Calu3 (cell line): ENCODE measurements at places on chromosomes 12 and 14.

- no peak for DNase-seq
Observed at GRCh38 chr12:3341594-3341993, 149.4 kb upstream of the PRMT8 start.

DNA sequence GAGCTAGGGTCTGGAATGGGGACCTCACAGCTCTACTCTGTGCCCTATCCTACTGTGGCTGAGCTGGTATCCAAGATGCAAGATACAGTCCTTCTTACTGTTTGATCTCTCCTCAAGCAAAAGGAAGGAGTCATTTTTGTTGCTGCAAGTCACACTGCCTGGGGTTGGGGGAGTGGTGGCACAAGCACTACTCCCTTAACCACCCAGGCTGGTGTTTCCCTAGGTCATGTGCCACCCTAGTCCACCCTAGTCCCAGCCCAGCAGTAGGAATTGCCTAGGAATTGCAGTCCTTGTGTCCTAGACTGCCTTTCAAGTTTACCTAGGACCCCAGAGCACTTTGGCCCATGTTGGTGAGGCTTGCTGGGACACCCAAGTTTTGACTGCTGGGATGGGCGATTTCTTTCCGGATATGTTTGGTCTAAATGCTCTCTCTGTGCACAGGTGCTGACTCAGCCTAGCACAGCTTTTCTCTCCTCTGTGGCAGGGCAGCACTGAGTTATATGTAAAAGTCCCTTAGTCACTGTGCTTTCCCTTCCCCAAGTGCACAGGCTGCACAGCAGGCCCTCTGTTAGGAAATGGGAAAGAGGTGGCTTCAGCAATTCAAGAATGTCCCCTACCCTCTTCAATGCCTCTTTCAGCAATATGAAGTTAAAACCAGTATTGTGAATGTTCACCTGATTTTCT is 54.9 kb downstream of the SLC6A15 start:
- DNase-seq = no peak

- no peak for DNase-seq
Observed at GRCh38 chr12:57640175-57641042, 7.4 kb upstream of the B4GALNT1 start.

GRCh38 chr12:43692064-43692463 is 66.5 kb downstream of the PUS7L start:
- DNase-seq = no peak

DNA sequence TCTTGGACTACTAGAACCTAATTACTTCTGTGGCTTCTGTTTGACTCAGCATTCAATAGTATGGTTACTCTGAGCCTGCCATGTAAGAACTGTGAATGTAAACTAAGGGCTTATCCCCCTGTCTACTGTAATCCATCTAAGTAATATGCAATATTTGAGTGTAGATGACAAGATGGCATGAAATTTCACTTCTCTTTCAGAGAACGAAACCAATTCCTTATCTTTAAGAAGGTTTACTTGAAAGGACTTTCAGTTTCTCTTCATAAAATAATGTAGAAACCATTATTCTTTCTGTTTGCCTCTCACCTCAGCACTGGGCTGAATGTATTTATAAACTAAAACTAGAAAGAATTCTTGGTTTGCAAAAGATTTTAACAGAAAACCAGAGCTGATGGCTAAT is 60.4 kb upstream of the ARID2 start:
- no peak for DNase-seq

DNA sequence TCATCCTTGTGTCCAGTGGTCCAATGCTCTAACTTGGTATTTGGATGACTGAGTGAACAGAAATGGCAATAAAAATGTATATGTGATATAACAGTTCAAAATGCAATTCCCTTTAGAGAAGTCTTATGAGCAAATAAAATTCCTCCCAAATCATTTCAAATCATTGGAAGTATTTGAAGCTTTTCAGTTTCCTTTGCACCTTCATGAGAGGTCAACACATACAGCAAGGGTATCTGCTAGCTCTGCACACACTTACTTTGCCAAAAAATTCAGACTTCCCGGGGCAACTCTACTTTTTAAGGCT is 423.7 kb downstream of the ATP23 start:
- DNase-seq = no peak

GRCh38 chr14:105476097-105476830 is 1.6 kb downstream of the CRIP2 start:
- peak; percentile 64 for DNase-seq
